ENCODE measurements at places on chromosomes 1 and 21.

DNA sequence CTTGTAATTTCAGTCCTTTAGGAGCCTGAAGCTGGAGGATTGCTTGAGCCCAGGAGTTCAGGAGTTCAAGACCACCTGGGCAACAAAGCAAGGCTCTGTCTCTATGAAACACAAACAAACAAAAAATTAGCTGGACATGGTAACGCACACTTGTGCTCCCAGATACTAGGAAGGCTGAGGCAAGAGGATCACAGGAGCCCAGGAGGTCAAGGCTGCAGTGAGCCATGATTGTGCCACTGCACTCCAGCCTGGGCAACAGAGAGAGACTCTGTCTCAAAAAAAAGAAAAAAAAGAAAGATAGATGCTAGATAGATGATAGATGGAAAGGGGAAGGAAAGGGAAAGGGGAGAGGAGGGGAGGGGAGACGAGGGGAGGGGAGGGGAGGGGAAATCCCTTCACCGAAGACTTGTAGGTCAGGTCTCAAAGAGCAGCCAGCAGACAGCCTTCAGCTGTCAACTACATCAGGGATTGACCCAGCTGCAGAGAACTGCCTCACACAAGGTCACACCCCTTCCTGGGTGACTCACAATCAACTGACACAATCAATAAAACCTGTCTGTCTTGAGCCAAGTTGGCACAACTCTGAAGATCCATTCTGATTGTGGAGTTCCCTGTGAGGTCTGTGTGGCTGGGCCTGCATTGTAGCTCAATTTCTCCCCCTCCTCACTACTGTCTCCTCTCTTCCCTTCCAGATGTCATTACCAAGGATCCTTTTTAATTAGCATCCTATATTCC lies 200.6 kb downstream of the RGS7 start:
- no peak for DNase-seq

DNA sequence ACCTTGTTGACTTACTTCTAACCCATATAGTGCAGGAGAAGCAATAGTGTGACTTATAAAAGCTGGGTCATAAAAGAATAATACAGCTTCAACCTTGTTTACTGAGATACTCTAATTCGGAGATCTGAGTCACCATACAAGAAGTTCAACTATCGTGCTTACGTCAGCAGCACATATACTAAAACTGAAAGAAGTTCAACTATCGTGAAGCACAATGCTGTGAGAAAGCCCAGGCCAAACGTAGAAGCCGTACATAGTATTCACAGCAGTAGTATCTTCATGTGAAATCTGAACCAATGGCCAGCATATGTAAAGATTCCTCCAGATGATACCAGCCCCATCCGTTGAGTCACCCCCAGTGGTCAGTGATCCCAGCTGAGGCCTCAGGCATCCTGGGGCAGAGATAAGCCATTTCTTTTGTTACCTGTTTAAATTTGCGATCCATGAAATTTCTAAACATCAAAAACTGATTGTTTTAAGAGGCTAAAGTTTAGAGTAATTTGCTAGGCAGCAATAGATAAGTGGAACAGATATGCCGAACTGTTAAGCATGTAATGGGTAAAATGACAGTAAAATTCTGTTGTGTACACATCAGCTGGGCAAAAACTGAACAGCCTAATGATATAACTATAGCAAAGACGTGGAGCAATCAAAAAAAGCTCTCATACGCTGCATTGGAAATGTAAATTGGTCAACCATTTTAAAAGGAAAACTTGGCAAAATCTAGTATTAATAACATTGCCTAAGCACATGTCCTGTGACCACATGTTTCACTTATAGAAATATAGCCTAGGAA lies 53.9 kb upstream of the SAMD13 start:
- DNase-seq: no peak

GRCh38 chr1:27889506-27889905 lies 17.2 kb downstream of the THEMIS2 start:
- no peak for DNase-seq

DNA sequence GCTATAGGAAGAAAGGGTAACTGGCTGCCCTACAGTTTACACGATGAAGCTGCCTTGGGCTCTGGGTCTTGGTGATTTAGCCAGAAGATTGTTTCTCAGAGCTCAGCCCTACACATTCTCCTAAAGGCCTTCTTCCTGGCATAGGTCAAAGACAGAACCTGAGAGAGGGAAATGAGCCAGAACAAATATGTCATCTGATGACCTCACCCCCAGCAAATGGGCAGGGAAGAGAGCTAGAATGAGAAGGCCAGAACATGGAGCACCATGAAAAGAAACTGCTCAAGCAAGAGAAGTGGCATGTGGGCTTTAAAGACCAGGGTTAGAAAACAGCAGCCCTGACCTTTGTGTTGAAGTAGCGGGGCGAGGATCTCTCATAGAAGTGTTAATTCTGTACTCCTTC lies 5.5 kb upstream of the ILDR2 start:
- DNase-seq: no peak

All from stimulated activated CD8-positive, alpha-beta memory T cell treated with anti-CD3 and anti-CD28 coated beads, Interleukin-4, amount 100 ng/mL, for 1 hour (primary cell).